ENCODE measurements at places on chromosomes 4 and X.
A peak's percentile ranks its signal among the peaks of the same experiment; 100 is the strongest.

- no peak for DNase-seq
Observed at GRCh38 chr4:15765910-15766697, 12.0 kb upstream of the CD38 start.

DNA sequence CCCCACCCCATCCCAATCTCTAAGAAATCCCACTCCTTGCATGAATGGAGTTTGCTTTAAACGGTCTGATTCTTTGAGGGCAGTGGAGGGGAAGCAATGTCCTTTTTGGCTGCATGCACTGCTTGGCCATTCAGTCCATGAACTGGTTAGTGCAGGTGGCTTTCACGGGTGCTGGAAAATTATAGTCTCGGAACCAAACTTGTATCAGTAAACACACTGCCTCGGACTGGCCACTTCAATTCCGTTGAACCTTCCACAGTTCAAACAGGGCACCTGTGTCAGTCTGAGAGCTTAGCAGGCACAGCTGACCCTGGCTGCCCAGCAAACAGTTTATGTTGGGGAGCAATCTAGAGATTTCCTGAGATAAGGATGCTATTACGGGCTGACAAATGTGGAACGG lies 255.6 kb downstream of the DHX15 start:
- DNase-seq, result no peak

- DNase-seq, result no peak
Observed at GRCh38 chr4:102623622-102624021, 122.5 kb downstream of the NFKB1 start.

GRCh38 chrX:107452581-107452980 lies 3.1 kb downstream of the FRMPD3 start:
- no peak for DNase-seq

- DNase-seq, result no peak
Observed at GRCh38 chrX:46571423-46572339, 1.9 kb upstream of the CHST7 start.

- DNase-seq, result no peak
Observed at GRCh38 chr4:79235095-79235494, 90.8 kb downstream of the NAA11 start.

DNA sequence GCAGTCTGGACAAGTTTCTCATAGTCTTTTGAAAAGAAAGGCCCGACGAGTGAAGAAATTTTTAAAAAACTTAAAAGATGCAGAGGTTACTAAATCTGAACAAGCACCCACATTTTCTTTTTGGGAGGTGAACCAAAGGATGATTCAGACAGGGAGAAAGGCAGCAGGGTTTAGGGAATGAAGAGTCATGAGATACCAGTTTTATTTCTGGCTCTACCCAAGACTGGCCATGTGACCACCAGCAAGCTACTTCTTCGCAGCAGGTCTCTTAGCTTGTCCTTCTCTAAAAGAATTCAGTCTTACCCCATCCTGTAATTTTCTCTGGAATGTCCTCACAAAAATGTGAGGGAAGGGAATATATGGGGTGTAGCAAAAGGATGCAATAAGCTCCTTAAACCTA lies 37.6 kb downstream of the AMOT start:
- no peak for DNase-seq

GRCh38 chrX:32673193-32673592 lies 538.2 kb downstream of the DMD start:
- no peak for DNase-seq

DNA sequence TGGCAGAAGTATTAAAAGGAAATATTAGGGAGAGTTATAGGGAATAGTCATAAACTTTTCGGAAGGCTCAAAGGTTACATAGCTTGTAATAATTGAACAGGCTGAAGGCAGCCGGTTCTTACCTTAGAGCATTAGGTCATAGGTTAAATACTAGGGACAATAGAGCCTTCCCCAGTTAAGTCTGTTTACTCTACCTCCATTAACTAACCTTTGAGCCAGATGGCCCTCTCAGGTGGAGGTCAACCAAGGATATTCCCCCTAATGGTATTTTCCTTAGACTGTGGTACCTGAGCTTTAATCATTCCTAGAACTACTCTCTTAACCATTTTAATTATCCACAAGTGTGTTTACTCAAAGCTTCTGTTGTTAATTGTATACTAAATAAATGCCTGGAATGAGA lies 920.9 kb upstream of the PABPC4L start:
- DNase-seq, result no peak

DNA sequence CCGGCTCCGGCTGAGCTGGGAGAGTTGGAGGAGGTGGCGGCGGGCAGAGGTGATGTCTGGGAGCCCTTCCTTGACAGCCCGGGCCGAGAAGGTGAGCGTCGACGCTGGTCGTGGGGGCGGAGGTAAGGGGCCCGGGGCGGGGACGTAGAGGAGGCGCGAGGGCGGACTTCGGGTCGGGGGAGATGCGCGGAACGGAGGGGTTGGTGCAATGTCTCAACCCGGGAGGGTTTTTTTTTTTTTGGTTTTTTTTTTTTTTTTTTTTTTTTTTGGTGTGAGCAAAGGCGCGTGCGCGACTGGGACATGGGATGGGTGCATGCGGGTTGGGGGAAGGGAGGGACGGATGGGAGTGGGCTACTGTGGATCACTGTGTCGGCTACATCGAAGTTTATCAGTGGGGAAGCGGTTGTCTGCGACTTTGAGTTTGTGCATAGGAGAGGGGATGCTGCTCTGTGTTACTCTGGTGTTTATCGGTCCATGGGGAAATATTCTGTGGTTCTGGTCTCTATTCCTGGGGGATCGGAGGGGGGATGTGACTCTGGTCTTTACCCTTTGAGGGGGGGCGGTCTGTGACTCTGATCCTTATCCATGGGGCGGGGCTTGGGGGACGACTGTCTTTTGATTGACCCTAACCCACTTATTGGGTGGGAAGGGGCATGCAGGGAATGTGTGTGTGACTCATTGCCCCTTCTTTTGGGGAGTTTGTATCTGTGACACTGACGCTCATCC lies 537 bp downstream of the RBM10 start:
- peak; percentile 2 for DNase-seq

DNA sequence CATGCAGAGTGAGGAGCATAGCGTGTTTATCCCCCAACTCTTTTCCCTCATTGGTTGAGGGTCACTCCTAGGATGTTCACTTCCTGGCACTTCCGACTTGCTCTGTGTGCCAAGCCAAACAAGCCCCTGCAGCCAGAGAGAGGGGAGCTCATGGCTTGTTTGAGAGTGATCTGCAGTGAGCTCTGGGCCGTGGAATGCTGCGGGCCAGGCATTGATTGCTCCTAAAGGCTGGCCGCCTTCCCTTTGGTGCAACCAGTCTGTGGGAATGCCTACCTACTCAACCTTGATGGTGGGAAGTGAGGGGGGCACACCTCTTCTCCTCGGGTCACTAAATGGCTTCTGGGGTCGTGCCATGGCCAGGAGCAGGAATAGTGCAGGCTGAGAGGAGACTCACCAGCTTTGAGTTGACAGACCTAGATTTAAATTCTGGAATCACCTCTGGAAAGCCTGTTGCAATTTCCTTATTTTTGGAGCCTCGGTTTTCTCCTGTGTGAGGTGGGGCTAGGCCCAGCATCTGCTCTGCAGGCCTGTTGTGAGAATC lies 152.0 kb upstream of the STX18 start:
- DNase-seq, result no peak

- no peak for DNase-seq
Observed at GRCh38 chr4:40066651-40067050, 10.0 kb downstream of the N4BP2 start.

DNA sequence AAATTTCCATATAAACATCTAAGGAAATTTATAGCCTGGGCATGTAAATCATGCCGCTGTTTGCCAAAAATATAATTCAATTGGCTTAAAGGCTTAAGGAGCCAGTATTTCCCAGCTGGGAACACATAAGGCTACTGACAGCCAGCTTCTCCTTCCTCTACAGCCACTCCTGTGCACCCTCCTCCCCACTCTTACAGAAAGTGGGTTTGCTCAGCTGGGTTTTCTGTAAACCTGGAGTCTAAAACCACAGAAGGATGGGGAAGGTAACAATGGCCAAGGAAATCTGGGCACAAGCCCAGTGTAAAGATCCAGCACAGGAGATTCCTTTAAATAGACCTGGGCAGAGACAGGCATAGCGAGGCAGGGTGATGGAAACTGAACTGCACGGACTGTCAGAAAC lies 18.5 kb downstream of the ACSL1 start:
- no peak for DNase-seq

DNA sequence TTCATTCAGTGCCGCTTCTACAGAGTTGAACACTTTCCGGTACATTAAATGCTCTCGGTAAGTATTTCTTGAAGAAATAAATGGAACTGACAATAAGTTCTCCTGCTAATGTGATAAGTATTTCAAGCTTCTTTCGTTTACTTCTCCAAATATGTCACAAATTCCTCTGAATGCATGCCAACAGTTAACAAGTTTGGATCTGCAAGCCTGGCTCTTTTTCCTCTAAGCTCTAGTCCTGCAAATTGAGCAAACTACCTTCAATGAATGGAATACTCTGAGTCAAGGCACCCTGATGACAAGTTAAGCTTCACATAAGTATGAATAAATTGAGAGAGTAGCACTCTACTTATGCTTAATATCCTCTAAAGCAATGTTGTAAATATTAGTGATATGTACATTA lies 403.6 kb downstream of the PDGFC start:
- DNase-seq, result no peak

DNA sequence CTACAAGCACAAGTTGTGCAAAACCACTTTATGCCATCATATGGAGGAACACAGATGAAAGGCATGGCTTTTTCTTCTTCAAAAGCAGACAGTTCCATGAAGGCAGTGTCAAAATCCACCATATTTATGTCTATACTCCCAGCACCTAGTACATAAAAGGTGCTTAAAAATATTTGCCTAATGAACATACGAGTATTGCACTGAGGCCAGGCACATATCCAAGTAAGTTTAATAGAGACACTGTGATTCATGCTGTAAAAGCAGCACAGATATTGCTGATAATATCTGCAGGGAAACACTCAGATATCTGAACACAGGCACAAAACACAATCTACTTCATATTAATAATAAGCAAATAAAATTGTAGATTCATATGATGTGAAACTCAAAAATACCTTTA lies 48.1 kb upstream of the CXCL8 start:
- DNase-seq, result no peak

- DNase-seq, result no peak
Observed at GRCh38 chrX:135740681-135741149, 27.3 kb downstream of the CT45A1 start.

DNA sequence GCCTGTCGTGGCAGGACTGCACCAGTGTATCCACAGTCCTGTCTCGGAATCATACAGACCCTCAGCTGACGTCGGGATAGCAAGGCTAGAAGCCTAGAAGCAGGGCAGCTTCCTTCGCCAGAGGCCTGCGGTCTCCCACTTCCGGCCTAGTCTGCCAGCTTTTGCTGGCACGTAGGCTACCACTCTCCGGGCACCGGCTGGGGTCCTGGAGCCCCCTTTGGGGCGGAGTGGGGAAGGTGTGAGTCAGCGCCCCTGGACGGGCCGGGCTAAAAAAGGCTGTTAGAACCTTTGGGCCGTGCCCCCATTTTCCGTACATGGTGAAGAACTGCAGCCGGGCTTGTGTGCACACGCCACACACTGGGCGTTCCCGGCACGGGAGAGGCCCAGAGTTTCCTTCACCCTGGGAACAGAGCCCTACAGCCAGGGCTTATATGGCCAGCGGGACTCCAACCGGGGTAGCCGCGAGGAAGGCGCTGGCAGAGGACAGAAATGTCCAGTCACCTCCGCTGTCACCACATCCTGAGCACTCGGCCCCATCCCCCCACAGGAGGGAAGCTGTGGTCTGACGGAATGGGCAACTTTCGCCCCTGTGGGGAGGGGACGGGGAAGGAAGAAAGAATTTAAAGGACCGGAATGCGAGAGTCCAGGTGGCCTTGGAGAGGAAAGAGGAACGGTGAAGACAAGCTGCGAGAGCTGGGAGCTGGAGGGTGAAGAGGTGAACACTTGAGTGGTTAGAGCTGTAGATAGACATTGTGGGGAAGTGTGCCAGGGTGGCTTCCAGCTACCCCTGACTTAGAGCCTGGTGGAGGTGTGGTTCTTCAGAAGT lies 4.6 kb downstream of the MAGIX start:
- peak; percentile 52 for DNase-seq

DNA sequence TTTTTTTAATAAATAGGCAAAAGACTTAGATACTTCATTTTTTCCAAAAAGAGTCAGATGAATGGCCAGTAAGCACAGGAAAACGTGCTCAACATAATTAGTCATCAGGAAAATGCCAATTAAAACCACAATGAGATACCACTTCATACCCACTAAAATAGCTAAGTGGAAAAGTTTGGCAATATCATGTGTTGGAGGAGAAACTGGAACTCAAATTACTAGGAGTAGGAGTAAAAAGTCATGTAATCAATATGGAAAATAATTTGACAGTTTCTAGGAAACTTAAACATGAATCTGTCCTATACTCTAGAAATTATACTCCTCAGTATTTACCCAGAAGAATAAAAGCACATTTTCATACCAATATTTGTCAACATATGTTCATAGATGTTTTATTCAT lies 449.8 kb downstream of the INPP4B start:
- DNase-seq, result no peak

All from stimulated activated CD8-positive, alpha-beta memory T cell treated with anti-CD3 and anti-CD28 coated beads, Interleukin-4, amount 100 ng/mL, for 1 hour (primary cell).